Activated naive CD4-positive, alpha-beta T cell treated with anti-CD3 and anti-CD28 coated beads, Interleukin-2, amount 10 ng/mL, durations not matched to agents 5 hours and 36 hours (primary cell): ENCODE measurements at places on chromosomes 7 and 10. TPM values are rescaled to one million over a fixed set of nuclear protein-coding genes. Genes with fewer than 3 reads are reported as not detected.

The STEAP1 gene
- not detected for total RNA-seq

The CUL2 gene
- total RNA-seq = 37.4 TPM

The NODAL gene
- 0.26 TPM for total RNA-seq

The SP8 gene
- total RNA-seq = not detected

The SH2D4B gene
- total RNA-seq = 0.10 TPM

The NOC3L gene
- 19.7 TPM for total RNA-seq

The LIPN gene
- total RNA-seq = not detected

The ABLIM1 gene
- total RNA-seq = 162 TPM

The EIF3B gene
- total RNA-seq = 154 TPM

The HNRNPF gene
- 457 TPM for total RNA-seq

The TLX1 gene
- total RNA-seq = not detected

The CALML5 gene
- total RNA-seq = not detected

The BUD31 gene
- total RNA-seq = 79.3 TPM

The SORCS1 gene
- total RNA-seq = not detected

The HOXA11 gene
- not detected for total RNA-seq

The SLC26A5 gene
- not detected for total RNA-seq

The SLC16A9 gene
- total RNA-seq = 0.10 TPM

The PNLIPRP1 gene
- not detected for total RNA-seq

The FOXP2 gene
- not detected for total RNA-seq

The RGR gene
- total RNA-seq = not detected

The GHRHR gene
- total RNA-seq = not detected

The SEC61G gene
- total RNA-seq = 134 TPM

The OR2A7 gene
- 3.7 TPM for total RNA-seq

The TBXAS1 gene
- total RNA-seq = 5.6 TPM

The FZD1 gene
- 0.72 TPM for total RNA-seq

The NFKB2 gene
- 118 TPM for total RNA-seq
